NCI-H2107 (cell line): ENCODE measurements at places on chromosomes 1 and 21.
A peak's percentile ranks its signal among the peaks of the same experiment; 100 is the strongest.

GRCh38 chr1:221794079-221794670 lies 52.3 kb upstream of the DUSP10 start:
- no peak for DNase-seq

- DNase-seq = no peak
These were observed 151.8 kb downstream of the TENT5C start for GRCh38 chr1:117757668-117758067.

GRCh38 chr1:216766633-216767327 lies 43.6 kb upstream of the ESRRG start:
- DNase-seq = no peak

- DNase-seq = no peak
These were observed 108.1 kb upstream of the BACE2 start for GRCh38 chr21:41059871-41060270.

- peak; percentile 47 for DNase-seq
These were observed 10.5 kb downstream of the MTX1 start for GRCh38 chr1:155218854-155219591.

DNA sequence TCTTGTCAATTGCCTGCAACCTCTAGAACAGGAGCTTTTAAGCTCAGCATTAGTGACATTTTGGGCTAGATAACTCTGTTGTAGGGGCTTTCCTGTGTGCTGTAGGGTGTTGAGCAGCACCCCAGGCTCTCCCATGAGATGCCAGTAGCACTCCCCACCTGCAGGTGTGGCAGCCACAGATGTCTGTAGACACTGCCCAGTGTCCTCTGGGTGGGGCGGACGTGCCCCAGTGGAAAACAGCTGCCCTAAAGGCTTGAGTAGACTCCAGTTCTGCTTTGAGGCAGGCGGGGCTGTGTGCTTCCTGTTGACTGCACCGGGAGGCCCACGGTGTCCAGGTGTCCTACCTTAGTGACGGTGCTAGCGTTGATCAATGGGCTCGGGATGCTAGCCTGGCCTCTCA lies 16.9 kb upstream of the PWP2 start:
- DNase-seq = no peak

DNA sequence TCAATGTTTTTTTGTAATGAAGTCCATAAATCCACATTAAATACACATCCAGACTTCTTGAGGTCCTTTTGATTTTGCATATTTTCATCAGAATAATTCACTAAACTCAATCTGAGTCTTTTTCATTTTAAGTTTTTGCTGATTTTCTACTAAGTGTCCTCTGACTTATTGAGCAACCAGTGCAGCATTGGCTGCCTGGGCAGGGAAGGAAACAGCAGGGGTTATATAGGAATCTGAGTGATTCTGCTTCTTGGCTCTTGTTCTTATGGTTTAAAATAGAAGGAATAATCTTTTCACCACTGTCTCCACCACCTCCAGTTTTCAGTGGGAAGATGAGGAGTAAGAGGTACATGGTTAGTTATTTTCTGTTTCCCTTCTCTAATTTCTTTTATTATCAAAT lies 88.4 kb downstream of the ST6GALNAC5 start:
- no peak for DNase-seq

- no peak for DNase-seq
These were observed 45.2 kb downstream of the LYST start for GRCh38 chr1:235821361-235821981.

DNA sequence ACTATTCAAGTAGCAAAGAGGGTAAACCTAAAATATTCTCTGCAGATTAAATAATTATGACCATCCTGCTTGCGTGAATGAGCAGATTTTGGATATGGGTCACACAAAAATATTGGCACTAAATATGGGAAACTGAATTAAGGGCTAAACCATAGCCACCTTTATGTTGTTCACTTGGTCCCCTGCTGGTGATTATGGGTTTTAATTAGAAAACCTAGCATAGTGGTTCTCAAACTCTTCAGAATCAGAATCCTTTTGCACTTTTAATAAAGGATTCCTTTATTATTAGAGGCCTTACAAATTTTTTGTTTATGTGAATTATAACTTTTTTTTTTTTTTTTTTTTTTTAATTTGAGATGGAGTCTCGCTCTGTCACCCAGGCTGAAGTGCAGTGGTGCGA lies 38.5 kb upstream of the ZNHIT6 start:
- no peak for DNase-seq

DNA sequence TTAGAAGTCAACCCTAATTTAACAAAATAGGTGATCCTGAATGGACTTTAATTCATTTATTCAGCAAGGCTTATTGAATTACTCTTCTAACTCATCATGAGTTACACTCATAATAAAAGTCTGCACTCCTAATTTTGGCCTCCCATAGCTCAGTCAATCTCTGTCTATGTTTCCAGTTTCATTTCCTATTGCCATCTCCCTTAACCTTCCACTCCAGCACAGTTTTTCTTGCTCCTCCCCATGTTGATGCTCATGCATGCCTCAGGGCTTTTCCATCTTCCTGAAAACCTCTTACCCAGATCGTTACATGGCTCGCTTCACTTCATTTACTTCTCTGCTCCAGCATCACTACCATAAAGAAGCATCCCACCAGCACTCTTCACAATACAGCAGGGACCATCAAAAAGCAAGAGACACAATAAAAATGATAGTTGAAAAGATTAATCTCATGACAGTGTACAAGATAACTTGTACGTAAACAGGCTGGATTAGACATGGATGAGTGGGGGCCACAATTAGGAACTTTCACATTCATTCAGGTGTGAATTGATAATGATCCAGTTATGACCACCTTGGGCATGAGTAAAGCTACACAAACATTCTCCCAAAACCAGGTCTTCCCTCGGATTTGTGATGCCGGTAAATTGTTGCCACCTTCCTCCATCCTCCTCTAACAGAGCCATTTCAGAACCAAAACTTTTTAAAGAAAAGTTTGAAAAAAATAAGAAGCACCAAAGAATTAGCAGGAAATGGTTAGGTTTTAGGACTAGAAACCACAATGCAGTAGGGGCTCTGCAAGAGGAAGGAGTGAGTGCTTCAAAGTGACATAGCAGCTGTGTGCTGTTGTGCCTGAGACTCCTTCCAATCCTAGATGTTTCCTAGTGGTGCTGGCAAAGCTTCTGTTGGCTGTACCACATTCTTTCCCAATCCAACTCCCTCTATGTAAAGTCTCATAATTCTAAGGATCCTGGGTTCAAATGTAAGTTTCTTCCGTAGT lies 89.8 kb downstream of the OLFML2B start:
- DNase-seq = no peak

DNA sequence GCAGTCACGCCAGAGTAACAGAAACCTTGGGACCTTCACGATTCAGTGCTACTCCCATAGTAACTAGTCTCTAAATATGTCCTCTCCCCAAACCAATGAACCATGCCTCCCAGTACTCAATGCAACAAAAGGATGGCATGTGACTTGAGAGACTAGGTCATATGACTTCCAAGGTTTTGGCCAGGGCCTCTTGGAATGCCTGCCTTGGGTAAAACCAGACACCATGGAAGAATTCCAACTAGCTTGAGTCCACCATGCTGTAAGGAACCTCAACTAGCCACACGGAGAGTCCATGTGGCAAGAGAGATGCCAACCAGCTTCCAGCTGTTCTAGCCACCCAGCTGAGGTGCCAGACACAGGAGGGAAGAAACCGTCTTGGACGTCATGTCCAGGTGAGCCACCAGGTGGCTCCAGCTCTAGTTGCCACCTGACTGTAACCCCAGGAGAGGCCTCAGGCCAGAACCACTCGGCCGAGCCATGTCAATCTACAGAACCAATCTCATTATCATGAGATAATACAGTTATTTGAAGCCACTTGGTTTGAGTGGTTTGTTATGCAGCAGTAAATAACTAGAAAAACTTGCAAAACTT lies 115.0 kb downstream of the SYF2 start:
- no peak for DNase-seq

GRCh38 chr1:40092241-40092640 lies 4.8 kb downstream of the PPT1 start:
- no peak for DNase-seq

- DNase-seq = no peak
These were observed 10.2 kb upstream of the FCRL5 start for GRCh38 chr1:157562515-157562914.

DNA sequence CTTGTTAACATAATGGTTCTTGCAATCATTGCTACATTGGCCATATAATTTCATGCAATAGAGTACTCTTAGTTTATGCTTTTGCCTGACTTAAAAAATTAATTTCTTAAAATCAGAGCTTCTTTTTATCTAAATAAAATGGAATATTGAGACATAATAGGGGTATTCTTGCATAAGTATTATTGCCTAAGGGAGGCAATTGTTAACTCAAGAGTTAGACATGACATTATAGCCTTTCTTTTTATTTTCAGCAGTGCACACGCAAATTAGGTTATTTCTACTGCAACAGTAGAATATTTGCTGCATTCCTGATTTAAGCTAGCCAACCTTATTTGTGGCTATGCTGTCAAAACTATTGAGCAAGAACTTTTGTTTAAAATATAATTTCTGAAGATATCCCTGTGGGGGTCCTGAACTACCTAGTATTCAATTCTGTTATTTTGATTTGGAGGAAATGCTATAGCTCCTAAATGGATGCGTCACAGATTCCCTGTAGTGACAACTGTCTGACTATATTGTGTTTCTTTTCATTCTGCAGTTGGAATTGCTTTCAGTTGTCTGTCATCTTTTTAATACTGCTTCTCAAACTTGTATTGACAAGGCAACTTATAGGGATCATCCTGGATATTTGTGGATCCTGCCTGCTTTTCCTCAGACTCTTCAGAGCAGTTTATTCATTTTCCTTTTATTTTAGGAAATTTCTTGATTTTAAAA lies 211.0 kb downstream of the PATJ start:
- no peak for DNase-seq

DNA sequence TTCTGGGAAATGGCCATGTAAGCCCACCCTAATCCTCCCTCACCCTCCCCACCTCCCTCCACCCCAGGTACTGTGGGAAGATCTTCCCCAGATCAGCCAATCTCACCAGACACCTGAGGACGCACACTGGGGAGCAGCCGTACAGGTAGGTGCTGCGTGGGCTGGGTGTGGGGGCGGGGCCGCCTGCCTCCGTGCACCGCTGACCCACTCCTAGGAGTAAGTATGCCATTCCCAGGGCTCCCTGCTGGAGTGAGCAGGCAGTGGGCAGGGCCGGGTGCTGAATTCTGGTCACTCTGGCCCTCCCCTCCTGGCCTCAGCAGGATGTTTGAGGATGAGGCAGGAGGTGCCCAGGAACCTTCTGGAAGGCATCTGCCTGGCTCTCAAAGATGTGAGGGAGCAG lies 35.9 kb upstream of the ARHGEF16 start:
- no peak for DNase-seq

DNA sequence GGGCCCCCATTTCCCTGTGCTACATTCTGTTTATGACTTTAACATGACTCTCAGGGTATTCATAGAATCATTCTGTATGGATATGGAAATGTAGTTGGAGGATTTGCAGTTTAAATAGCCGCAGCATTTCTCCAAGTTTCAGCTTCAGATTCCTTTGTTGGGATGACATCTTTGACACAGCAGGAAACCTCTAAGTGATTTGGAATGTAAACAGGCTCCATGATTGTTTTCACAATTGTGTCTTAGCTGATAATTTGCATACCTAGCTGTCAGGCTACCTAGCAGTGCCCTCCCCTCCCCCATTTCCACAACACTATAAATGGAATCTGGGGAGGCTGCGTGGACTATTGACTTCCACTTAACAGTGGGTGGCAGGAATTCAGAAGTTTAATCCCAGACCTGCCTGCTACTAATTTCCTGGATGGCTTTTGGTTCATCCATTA lies 290.2 kb downstream of the HLX start:
- no peak for DNase-seq

- DNase-seq = no peak
These were observed 3.3 kb downstream of the TXNIP start for GRCh38 chr1:145992958-145993617.

DNA sequence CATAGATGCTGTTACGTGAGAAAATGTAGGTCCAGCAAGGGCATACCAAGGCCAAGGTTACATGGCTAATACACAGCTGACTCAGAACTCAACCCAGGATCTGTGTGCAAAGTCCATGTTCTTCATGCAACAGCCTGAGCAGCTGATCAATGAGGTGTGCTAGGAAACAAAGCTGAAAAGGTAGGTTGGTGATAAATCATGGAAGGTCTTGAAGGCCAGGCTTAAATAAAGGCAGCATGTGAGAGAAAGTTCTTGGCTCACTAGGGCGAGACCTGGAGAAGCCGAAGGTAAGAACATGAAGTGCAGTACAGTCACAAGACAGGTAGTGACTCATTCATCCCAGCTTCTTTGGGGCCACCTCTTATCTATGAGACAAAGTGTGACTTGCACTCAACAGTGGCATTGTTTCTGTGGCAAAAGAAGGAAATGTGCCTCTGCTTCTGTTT lies 33.4 kb downstream of the TLR5 start:
- no peak for DNase-seq

GRCh38 chr21:44376606-44377005 lies 23.2 kb downstream of the TRPM2 start:
- DNase-seq = no peak

DNA sequence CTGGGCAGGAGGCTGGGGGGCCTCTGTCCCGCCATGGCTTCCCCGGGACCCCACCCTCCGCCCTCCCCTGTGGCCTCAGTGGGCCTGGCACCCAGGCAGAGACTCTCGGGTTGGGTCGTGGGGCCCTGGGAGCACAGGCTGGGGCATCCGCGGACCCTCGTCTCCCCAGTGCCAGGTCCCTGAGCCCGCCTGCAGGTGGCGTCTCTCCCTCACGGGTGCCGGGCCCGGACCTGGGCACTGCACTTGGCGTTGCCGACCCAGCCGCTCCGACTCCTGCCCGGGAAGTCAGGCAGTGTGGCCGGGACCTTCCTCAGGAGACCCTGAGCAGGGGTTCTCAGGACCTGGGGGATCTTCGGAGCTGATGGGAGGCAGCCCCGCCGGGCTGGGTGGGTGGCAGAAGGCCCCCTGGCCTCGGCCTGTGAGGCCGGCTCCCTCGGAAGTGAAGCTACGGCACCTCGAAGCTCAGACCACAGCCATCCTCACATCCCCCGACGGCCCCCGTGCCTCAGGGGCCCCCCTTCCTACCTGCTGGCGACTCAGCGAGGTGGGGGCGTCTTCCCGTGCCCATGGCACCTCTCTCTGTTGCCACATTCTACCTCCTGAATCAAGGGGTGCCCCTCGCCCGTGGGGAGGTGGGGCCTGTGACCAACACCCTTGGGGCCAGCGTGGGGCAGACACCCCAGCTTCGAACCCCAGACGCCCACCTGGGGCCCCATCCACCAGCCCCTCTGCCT lies 6.4 kb upstream of the C1orf159 start:
- no peak for DNase-seq

GRCh38 chr1:29469457-29469856 lies 233.1 kb downstream of the PTPRU start:
- no peak for DNase-seq

DNA sequence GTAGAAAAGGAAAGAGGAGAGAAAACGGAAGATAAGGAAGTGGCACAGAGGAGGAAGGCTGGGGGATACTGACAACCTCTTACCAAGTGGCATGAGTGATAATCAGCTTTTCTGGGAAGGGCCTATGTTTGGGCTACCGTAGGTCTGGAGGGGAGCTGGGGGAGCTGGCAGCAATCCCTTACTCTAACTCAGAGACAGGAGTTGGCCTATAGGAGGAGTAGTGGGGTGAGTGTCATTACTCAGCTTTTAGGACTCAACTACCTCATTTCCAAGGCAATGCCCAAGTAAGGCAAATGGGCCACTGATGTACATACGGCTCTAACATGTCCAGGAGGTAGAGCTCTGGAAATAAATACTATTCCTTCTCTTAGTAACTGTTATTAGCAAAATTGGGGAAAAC lies 48.7 kb upstream of the DMRTA2 start:
- no peak for DNase-seq

GRCh38 chr1:186511761-186512637 lies 51.1 kb upstream of the PDC start:
- DNase-seq = no peak
